ENCODE measurements at places on chromosomes 7 and 10.

GRCh38 chr10:63633677-63634487 lies 112.7 kb downstream of the REEP3 start:
- no peak for DNase-seq

- DNase-seq, result no peak
Measured at GRCh38 chr7:25775999-25776743, 375.8 kb upstream of the NFE2L3 start.

- DNase-seq, result no peak
Measured at GRCh38 chr10:78829565-78829964, 239.2 kb upstream of the ZMIZ1 start.

DNA sequence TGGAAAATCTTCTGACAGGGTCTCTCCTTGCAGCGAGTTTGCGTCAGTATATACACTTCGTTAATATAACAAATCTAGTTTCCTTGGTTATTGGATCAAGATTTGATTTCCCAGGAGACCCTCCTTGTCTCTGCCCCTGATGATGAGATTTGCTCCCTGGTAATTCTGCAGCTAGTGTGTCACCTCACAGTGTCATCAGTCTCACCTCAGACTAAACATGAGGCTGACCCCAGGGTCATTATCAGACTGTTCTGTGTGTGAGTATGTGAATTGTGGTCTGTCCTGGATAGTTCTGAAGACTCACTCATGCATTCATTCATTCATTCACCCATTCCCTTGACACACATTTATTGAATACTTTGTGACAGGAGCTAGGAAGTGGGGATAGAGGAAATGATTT lies 138.4 kb upstream of the CTTNBP2 start:
- no peak for DNase-seq

DNA sequence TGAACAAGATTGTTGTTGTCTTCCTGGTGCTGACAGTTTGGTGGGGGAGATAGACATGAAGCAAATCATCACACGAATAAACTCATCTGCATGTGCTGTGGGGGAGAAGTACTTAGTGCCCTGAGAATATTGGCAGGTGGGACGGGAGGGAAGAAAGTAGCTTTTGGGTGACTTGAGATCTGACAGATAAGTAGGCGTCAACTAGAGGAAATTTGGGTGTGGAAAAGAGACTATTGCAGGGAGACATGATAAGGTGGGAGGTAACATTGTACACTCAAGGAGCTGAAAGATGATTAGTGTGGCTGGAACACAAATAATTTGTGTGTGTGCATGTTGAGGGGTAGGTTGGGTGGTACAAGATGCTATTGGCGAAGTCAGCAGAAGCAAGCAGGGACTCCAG lies 30.1 kb downstream of the CNNM2 start:
- DNase-seq, result no peak

- no peak for DNase-seq
Measured at GRCh38 chr7:142436601-142437000, 178.7 kb upstream of the PRSS58 start.

DNA sequence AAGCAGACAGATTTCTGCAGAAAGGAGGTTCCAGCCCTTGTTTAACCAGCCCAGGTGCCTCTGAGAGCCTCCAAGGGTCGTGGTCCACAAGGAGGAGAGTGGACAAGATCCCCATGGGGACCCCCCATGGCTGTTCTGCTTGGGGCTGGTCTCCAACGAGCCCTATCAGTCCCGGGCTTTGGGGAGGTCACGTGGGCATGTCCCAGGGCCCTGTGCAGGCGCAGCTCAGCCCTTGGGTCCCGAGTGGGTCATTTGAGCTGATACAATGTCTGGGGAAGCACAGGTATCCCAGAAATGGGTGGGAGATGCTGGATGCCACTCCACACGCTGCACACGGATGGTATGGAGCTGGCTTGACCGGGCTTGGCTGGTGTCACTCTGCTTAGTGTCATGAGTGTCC lies 57.8 kb downstream of the NPTX2 start:
- DNase-seq, result no peak

DNA sequence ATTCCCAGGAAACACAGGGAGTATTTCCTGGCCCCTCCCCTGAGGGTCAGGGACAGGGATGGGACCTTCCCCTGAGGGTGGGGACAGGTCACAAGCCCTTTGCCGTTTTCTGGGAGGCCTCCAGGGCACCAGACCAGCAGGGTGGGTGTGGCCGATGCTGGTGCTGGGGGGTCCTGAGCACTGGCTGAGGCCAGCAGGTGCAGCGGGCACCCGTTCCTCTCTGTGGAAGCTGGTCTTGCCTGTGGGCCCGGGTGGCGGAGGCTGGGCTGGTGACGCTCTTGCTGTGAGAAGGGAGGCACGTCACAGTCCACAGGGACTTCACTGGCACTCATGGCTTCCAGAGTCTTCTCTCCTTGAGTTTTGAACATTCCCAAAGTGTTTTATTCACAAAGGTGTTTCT lies 44.2 kb upstream of the CFAP46 start:
- no peak for DNase-seq

DNA sequence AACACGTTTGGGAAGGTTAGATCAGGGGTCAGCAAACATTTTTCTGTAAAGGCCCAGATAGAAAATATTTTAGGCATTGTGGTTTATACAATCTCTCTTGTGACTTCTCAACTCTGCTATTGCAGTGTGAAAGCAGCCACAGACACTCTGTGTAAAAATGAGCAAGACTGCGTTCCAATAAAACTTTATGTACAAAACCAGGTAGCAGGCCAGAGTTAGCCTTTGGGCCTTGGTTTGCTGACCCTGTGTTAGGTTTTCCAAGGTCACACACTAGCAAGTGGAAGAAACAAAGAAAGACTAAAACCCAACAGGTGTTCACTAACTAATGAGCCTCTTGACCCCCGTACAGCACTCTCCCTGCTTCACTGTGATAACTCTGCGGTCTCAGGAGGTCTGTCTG lies 14.9 kb upstream of the PAXIP1 start:
- DNase-seq, result no peak

All from T-helper 2 cell treated with Interferon-gamma antibody and Interleukin-4, amounts not matched to agents 5 μg/mL and 100 μg/mL, for 36 hours (primary cell).